ENCODE measurements at places on chromosomes 2 and 18.

DNA sequence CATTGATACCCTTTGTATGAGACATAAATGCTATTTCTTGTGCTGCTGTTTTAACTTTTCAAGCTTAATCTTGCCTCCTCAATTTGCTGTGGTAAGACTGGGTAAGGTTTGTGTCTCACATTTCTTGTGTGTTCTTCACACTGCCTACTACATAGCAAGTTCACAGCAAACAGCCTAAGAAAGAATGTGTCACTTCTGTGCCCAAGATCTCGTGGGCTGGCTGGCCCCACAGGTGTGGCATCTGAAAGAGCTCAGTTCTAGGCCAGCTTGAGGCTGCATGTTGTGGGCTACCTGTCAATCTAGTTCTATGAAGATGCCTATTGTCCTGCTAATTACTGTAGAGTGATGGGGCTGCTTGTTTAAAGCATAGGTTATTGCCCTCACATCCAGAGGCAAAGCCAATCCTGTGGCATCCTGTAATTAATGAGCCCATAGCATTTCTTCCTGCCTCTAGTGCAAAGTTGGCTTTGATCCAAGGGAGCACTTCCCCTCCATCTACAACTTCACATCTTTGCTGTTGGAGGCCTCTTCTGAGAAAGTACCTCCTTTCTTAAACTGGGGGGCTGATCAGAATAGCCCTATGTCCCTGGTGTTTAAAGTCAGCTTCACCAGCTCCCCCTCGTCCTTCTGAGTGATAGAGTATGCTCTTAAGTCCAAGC lies 40.9 kb upstream of the ASPRV1 start:
- no peak for DNase-seq

DNA sequence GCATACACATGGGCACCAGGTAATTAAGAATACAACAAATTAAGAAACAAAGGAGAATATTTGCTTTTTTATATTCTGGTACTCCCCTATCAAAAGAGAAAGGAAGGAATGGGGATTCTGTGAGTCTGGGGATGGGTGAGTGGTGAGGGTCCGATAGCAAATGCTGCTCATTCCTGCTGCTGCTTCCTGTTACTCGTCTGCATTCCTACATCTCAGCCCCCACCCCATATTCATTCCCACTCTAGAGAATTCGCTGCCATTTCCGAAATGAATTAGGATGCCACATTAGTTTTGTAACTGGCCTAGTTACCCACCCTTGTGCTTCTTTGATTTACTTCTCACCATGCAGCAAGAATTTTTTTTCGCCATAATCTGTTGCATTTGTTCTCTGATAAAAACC lies 1905.3 kb upstream of the PIK3C3 start:
- DNase-seq: no peak

- DNase-seq: no peak
Measured at GRCh38 chr18:28147674-28148171, 29.2 kb downstream of the CDH2 start.

DNA sequence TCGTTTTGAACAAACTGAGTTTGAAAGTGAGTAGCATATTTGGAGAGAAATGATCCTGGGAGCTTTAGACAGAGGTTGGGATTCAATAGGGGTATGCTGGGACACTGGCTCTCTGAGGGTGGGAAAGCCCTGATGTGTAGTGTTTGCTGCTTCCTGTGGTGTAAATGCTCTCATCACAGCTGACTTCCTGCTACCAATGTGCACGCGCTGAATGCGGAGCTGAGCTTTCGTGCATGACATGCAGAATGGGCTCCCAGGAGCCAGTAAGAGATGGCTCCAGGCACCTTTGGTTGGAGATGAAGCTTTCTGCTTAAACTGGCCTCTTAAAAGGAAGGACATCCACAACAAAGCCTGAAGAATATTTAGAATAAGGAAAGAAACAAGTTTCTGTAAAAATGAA lies 224.1 kb upstream of the CCDC150 start:
- no peak for DNase-seq

DNA sequence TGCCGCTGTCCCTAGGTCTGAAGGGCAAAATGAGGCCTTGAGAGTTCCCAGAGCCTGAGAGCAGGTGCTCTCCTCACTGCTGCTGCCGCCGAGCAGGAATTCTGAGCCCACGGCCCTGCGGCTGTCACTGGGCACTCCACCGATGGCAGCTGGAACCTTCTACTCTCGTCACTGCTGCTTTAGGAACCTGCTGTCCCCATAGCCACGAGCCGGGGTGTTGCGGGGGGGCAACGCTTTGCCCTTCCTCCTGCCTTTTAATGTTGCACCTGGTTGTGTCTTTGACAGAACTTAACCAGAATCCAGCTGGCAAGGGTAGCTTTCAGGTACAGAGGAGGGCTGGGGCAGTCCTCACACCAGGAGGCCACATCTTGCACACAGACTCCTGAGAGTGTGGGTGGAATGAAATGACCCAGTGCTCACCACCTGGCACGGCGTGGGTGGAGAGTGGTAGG lies 32.3 kb downstream of the NCK2 start:
- DNase-seq: no peak

DNA sequence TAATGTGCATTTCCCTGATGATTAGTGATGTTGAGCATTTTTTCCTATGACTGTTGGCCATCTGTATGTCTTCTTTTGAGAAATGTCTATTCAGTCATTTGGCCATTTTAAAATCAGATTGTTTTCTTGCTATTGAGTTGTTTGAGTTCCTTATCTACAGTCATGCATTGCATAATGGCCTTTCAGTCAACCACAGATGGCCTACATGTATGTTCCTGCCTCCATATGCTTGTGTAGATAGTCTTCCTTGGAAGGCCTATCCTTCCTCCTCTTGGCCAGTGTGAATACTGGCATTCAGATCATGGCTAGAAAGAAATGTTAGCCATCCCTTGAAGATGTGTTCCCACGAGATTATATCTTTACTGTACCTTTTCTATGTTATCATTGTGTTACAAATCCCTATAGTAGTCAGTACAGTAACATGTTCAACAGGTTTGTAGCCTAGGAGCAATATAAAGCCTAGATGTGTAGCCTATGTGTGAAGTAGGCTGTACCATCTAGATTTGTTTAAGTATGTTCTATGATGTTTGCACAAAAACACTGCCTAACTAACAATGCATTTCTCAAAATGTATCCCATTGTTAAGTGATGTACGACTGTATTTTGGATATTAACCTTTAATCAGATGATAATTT lies 65.6 kb upstream of the CD302 start:
- no peak for DNase-seq

DNA sequence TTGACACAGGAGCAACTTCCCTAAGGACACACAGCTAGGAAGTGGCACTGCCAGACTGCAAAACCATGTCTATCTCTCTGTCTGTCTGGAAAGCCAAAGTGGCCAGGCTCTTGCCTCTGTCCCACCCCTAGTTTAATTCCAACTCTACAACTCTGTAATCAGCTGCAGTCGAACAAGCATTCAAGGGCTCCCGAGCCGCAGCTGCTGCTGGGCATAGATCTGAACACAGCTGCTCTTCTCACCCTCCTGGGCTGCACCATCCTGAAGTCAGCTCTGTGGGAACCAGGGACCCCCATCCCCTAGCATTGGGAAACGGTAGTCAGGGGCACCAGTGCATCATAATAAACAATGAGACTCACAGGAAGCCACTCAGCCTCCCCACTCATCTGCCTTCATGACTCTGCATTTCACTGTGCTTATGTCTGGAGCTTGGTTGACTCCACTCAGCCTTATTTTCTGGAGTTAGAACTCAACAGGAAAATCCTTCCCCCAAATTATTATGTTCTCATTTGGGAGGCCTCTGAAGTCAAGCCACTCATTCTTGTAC lies 44.4 kb upstream of the TMEM163 start:
- no peak for DNase-seq

- DNase-seq: no peak
Measured at GRCh38 chr2:210207929-210208328, 17.3 kb downstream of the ACADL start.

GRCh38 chr2:222506230-222506935 lies 82.0 kb downstream of the SGPP2 start:
- no peak for DNase-seq

DNA sequence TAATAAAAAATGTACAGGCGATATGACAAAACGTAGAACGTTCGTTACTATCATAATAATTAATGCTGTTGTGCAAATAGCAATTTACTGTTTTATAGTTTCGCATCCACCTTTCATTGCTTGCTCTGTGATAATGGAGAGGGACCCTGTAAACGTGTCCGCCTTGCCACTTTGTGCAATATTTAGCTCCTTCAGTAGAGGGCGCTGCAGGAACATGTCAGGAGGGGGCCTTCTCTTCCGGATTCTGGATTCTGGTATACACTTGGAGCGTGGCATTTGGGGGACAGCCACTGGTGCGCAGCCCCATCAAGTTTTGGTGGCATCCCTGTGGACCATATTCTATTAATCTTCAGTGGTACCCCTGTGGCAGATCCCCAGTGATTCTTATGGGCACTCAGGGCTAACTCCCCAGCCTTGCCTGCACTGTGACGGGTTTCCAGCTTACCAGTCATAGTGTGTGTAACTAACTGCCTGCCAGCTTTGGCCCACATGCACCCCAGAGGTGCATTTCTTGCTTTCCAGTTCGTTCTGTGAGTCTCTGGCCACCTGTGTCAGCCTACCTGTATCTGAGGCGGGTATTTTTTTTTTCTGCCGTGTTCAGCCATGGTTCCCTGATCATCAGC lies 140.3 kb downstream of the CYRIA start:
- no peak for DNase-seq

- no peak for DNase-seq
Measured at GRCh38 chr2:64743739-64744330, 90.1 kb upstream of the SERTAD2 start.

GRCh38 chr2:40371525-40372282 lies 80.2 kb downstream of the SLC8A1 start:
- DNase-seq: peak; percentile 68

GRCh38 chr2:86623043-86623493 lies 597 bp downstream of the RNF103 start:
- peak; percentile 73 for DNase-seq

GRCh38 chr18:10514601-10515000 lies 11.2 kb upstream of the NAPG start:
- DNase-seq: no peak

DNA sequence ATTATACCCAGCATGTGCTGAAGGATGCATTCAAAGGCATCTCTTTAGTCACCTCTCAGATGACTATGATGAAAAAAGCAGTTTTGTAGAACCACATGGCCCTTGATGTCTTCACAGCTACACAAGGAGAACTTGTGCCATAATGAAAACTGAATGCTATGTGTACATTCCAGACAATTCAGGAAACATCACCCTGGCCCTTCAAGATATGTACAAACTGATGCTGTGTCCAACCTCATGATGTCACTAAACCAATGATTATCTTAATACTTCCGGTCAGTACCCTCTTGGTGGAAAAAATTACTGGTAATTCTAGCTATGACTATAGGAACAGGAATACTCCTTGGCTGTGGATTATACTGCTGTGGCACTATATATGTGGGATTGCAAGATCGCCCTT lies 20.0 kb downstream of the DUSP11 start:
- no peak for DNase-seq

GRCh38 chr18:67924656-67925055 lies 408.1 kb upstream of the DSEL start:
- no peak for DNase-seq

GRCh38 chr2:209426432-209426831 lies 2.6 kb downstream of the MAP2 start:
- no peak for DNase-seq

Data from femur (tissue), 1 donor.